ENCODE measurements at places on chromosomes 5 and 9. TPM values are rescaled to one million over a fixed set of nuclear protein-coding genes. Genes with fewer than 3 reads are reported as not detected.

- no peak for DNase-seq
Observed at GRCh38 chr5:95284572-95285408, at the start of gene MCTP1. TSS of gene MCTP1 (minus strand) at chr5:95285094.

DNA sequence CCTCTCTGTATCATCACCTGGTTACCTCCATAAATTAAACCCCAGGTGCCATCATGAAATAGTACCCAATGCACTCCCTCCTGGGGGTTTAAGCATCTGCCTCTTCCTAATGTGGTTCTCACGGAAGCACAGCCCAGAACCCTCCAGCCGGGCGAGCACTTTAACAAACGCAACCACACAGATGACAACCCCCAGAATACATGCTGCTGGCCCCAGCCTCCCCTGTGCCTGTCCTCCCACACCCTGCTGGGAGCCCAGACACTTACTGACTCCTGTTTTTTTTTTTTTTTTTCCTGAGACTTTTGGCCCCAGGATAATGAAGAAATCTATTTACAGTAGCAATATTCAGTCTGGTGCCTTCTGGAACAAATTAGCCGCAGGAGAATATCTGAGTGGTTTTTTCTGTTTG, 50.0 kb upstream of the COL5A1 start:
- DNase-seq: no peak

GRCh38 chr5:10538789-10539686, 24.8 kb upstream of the ANKRD33B start:
- no peak for DNase-seq

- DNase-seq: no peak
Observed at GRCh38 chr5:81924442-81924841, 47.4 kb upstream of the ATG10 start.

- DNase-seq: no peak
Observed at GRCh38 chr5:86981898-86982297, 285.8 kb upstream of the RASA1 start.

DNA sequence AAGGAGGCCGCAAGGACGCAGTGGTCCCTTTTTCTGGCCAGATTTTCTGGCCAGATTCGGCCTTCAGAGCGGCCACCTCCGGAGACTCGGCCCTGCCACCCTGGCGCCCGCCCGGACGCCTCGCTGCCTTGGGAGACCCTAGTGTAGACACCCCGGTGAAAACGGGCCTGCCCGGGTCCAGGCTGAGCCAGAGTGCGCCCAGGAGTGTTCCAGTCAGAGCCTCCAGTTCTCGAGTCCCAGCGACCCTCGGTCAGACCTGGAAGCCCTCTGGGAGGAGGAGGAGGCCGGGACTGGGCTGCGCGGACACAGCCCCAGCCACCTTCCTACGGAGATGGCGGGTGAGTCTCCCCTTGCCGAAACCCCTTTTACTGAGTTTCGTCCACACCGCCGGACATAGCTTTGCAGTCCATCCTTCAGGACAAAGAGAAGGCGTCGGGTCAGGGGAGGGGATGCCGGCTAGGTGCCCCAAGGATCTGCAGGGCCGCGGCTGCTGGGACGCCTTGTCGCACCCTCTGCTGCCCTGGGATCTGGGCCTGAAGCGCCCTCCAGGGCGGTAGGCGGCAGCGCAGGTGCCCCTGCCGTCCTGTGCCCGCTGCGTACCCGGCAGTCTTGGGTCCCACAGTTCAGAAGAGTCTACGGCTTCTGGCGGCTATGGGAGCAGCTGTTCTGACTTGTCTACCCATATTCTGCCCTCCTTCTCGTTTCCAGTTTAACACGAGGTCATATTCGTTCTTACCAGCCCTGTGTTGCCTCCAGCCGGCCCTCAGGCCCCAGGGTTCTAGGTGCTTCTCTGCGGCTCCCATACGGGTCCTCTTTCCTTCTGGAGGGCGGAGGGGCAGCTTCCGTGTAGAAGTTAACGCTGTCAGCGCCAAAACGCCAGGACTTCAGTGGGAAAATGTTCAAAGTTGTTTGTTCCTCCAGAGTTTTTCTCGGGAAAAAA, 1771.7 kb upstream of the CDH9 start:
- DNase-seq: no peak

DNA sequence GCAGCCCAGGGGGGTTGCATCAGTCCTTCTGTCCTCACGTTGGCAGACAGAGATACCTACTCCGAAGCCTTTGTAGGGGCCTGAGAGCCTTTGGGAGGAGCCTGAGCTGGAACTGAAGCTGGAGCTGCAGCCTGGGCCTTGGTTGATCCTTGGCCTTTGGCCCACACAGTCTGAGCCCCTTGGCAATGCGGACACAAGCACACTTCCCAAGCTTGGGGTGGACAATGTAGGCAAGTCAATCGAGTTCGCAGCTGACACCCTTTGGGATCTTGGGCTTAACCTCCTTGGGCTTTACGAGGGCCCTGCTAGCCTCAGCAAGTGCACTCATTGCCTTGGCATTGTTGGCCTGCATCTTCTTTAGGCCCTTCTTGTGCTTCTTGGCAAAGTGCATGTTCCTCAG, 5.9 kb downstream of the CSNK1A1 start:
- DNase-seq: no peak

GRCh38 chr9:127870887-127871286, 6.6 kb downstream of the AK1 start:
- DNase-seq: no peak

Gene GABRA6
- total RNA-seq: not detected

Gene MYORG
- total RNA-seq: 50.4 TPM

- no peak for DNase-seq
Observed at GRCh38 chr9:86731511-86732063, 215.7 kb downstream of the GAS1 start.

- DNase-seq: no peak
Observed at GRCh38 chr5:121151534-121151933, 687.4 kb downstream of the PRR16 start.

GRCh38 chr5:158875272-158875679, 224.4 kb downstream of the EBF1 start:
- no peak for DNase-seq

Gene CDH9
- total RNA-seq: not detected

Gene RBM22
- total RNA-seq: 26.0 TPM
